Trophoblast cell (in vitro differentiated cells and primary cell): ENCODE measurements at places on chromosomes 1 and 21.

GRCh38 chr1:9744106-9744799 lies 79.5 kb downstream of the CLSTN1 start:
- DNase-seq: no peak

DNA sequence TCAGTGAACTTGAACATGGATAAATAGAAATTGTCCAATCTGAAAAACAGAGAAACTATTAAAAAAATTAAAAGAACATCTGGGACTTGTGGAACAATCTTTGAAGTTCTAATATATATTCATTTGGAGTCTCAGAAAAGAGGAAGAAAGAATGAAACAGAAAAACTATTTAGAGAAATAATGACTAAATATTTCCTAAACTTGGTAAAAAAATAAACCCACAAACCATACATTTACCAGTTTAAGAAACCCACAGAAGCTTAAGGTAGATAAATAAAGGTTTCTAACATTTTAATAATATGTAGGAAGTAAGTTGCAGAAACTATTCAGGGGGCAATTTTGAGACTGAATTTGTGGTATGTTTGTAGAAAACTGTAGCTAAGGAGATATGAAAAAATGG lies 437.8 kb downstream of the PTBP2 start:
- DNase-seq: no peak

GRCh38 chr1:14946011-14946359 lies 207.6 kb upstream of the TMEM51 start:
- no peak for DNase-seq

DNA sequence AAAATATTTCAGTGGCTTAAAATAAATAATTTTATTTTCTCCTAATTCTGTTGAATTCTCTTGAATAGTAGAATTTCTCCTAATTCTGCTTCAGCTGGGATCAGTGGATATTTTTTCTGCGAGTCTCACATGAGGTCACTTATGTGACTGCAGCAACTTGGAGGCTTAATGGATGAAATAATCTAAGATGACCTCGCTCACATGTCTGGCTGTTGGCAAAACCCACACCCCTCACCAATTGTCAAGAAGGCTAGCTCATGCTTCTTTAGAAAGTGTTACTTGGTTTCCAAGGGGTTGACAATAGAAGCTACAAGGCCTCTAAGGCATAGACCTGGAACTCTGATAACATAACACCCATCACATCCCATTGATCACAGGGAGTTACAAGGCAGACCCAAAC lies 156.9 kb upstream of the DPYD start:
- no peak for DNase-seq

GRCh38 chr1:104636581-104636980 lies 886.9 kb downstream of the AMY1C start:
- no peak for DNase-seq

DNA sequence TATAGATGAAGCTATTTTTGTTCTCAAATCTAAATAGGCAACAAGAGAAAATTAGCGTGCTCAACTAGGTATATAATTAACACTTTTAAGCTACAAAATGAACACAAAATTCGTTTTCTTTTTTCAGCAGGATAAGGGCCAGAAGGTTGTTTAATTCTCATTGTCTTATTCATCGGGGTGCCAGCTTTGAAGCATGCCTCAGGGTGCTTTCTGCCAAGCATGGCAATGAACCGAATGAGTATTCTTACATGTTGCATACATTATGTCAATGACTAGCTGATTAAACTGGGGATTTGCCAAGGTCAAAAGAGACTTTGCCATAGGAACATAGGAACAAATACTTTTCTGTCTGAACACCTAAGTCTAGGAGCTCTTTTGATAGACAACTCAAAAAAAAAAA lies 102.0 kb upstream of the MAP1LC3C start:
- no peak for DNase-seq

DNA sequence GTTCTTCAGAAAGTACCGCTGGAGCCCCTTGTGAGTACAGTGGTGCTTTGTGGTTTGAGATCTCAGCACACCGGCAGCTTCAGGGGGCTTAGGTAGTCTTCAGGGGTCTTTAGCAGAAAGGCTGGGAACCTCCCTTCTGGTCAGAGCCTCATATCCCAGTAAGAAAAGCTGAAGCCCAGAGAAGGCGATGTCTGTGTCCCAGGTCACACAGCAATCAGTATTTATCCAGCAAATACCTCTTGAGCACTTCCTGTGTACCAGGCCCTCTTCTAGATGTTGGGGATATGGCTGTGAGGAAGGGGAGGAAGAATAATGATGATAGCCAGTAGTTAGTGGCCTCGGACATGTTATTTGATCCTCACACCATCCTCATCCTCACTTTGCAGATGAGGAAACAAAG lies 14.3 kb downstream of the SERINC2 start:
- no peak for DNase-seq

- peak; percentile 87 for DNase-seq
These were observed 351.3 kb upstream of the SGIP1 start for GRCh38 chr1:66182551-66183178.

- DNase-seq: no peak
These were observed 64.1 kb downstream of the DDR2 start for GRCh38 chr1:162696286-162696862.

- no peak for DNase-seq
These were observed 3.9 kb upstream of the PTCH2 start for GRCh38 chr1:44846985-44847384.

DNA sequence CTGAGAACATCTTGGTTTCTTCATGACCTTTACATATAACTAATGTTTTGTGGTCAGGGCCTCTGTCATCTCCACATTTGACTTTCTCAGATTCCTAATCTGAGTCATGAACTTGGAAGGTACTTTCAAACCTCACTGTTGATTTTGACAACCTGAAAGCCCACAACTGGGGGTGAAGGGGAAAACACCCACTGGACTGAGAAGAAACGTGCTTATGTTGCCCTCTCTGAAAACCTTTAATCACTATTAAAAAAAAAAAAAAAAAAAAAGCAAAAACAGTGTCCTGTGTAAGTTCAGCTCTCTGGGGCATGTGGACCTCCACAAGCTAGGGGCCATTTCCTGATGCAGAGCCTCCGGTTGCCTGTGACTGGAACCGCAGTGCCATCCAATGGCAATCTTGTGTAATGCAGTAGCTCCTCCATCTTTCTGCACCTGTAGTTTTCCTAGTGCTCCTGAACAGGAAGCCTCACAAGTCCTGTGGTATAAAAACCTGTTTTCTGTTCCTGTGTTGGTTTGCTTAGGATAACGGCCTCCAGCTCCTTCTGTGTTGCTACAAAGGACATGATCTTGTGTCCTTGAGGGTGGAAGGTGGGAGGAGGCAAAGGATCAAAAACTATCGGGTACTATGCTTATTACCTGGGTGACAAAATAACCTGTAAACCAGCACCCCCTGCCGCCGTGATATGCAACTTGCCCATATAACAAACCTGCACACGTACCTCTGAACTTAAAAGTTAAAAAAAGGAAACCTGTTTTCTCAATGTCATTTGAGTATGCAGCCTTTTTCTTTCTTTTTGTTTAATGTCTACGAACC lies 124.5 kb downstream of the ZNF648 start:
- peak; percentile 69 for DNase-seq

DNA sequence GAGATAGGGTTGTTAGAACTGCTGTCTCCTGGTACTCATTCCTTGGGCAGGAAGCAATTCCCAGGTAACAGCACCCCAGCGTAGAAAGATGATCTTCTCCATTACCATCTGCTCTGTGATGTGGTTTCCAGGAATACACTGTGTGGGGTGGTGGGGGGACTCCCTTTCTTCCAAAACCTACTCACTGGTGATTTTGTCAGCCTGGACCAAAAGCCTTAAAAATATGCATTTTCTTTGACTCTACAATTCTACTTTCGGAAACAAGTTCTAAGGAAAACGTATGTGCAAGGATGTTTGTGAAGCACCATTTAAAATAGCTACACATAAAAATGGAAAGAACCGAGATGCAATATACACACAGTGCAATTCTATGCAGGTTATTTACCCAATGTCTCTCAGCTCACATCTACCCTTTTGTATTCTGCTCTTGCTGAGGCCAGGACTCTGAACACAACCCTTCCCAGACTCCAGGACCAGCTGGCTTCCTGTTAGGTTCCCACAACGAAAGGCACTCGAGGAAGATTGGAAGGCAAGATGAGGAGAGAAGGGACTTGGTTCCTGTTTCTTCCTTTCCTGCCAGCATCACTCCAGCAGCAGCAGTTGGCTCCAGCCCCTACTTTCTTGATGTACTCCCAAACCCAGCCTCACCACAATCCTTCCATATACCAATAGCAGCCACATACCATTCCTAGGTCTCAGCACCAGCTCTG lies 33.0 kb upstream of the GJB5 start:
- DNase-seq: no peak

DNA sequence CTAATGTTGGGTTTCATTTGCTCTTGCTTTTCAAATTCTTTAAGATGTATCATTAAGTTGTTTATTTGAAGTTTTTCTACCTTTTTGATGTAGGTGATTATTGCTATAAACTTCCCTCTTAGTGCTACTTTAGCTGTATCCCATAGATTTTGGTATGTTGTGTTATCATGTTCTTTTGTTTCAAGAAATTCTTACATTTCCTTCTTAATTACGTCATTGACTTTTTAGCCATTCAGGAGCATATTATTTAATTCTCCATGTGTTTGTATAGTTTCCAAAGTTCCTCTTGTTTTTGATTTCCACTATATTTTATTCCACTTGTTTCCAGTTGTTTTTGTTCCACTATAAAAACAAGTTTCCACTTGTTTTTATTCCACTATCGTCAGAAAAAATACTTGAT lies 15.0 kb downstream of the GPR88 start:
- no peak for DNase-seq

- DNase-seq: peak; percentile 96
These were observed 25.7 kb upstream of the ABCG1 start for GRCh38 chr21:42193131-42193671.

GRCh38 chr1:248814351-248814750 lies 11.4 kb downstream of the SH3BP5L start:
- no peak for DNase-seq

DNA sequence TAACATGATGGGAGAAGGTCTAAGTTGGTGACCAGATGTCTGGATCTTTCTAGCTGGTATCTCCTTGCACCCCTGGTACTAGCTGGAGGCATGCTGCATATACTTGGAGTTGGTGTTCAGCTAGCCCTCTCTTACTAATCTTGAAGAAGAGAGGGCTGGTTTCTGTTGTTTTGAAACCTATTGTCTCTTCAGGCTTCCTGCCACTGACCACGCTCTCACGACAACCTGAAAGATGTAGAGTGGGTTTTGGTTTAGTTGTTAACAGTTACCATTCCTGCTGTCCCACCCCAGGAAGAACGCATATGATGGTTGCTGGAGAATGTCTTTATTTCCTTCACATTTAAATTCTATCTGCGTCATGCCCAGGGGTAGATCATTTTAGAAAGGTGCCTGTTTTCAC lies 3.6 kb downstream of the MAN1C1 start:
- no peak for DNase-seq

DNA sequence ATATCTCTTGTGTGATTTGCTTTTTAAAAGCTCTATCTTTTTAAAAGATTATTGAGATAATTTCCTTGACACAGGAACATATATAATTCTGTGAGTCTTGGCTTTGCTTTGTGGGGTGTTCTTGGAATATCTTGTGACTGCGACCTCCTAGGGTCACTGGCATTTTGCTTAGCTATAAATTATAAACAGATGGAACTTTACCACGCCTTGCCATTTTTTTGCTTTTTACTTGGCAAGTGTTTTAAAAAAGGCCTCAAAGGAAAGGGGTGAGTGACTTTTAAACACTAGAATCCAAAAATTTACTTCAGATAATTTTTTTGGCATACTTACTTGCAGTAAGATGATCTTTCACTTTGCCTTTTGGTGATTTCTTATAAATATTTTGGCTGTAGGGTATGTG lies 43.6 kb downstream of the ALG6 start:
- DNase-seq: no peak

- DNase-seq: peak; percentile 79
These were observed 27.2 kb upstream of the FOXE3 start for GRCh38 chr1:47388891-47389238.

DNA sequence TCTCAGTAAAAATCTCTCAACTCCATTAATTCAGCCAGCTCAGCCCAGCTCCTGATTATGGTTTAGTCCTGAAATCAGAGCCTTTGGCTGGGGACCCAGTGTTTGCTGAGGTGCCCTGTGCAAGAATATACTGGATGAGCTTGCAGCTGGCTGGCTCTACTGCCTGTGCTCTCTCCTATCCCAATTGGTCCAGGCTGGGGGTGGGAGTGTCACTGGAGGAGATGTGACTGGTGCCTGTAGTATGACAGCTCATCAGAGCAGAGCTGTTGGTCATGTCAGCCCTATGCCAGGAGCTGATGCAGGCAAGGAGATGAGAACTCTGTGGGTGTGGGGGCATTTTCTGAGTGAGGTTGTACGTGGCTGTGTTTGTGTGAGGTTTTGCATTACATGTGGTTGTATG lies 87.0 kb downstream of the TNR start:
- DNase-seq: no peak

DNA sequence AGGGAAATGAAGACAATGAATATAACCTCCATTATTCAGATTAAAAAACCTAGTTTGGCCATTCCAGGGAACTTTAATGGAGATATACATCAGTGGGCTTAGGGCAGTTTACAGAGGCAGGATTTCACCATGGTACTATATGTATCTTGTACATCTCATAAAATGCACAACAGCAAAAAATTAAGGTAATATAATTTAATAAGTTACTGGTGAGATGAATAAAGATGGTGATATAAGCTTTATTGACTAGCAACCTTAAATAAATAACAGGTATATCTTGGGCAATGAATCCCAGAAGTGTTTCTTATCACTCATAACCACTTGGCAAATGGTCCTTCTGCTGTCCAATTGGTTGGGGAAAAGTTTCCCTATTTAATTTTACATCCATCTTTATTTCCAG lies 29.0 kb downstream of the XCL1 start:
- no peak for DNase-seq

- DNase-seq: no peak
These were observed 93.2 kb downstream of the PRDM2 start for GRCh38 chr1:13793088-13793730.

DNA sequence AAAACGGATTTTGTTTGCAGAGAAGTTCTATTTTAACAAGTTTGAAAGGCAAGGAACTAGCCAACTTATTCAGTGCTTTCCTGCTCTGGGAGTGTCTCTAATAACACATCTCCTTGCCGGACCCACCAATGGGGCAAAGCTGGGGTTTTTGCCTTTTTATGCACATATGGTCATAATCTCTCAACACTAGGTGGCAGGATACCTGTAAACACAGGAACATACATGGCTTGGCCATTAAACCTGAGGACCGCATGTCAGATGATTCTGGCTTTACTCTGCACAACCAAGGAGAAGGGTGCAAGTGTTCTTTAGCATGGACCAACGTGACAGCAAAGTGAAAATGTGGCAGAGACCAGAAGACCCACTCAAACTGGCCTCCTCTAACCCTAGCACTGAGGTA lies 4.9 kb downstream of the TMEM9 start:
- peak; percentile 19 for DNase-seq

DNA sequence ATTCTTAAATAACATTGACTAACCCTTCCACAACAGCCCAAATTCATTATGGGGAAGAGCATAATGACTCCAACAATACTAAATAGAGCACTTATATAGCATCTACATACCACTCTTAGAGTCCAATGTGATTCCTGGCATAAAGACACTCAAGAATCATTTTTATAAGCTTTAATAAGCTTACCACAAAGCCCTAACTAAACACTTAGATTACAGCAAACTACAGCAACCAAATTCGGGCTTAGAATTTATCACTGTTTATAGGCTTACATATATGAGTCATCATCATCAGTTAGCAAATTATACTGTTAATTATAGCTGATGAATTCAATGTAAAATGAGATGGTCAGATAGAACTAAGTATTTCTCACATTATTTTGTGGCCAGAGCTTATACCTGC lies 7.3 kb downstream of the SCYL3 start:
- no peak for DNase-seq

GRCh38 chr1:85062425-85063026 lies 14.2 kb upstream of the MCOLN3 start:
- DNase-seq: no peak
